Smooth muscle cell of bladder (primary cell): ENCODE measurements at places on chromosomes 6 and 20. TPM values are rescaled to one million over a fixed set of nuclear protein-coding genes. Genes with fewer than 3 reads are reported as not detected.

Gene TNNC2
- total RNA-seq: 1.00 and 1.1 TPM in 2 replicates

Gene CYP21A2
- total RNA-seq: not detected in 2 replicates

Gene LY6G6C
- total RNA-seq: not detected in 2 replicates

Gene ZNF311
- total RNA-seq: 1.9 and 2.1 TPM in 2 replicates

Gene PI16
- total RNA-seq: 0.43 and 4.6 TPM in 2 replicates

Gene PTCHD4
- total RNA-seq: 3.0 and 5.5 TPM in 2 replicates

Gene LCA5
- total RNA-seq: 5.0 and 5.3 TPM in 2 replicates

Gene WRNIP1
- total RNA-seq: 36.1 and 43.2 TPM in 2 replicates

Gene GINS1
- 1.3 and 1.4 TPM in 2 replicates for total RNA-seq

Gene ATP6V1G2
- 4.8 and 5.0 TPM in 2 replicates for total RNA-seq

Gene HUS1B
- 0.71 and 0.83 TPM in 2 replicates for total RNA-seq

Gene PPP1R3D
- total RNA-seq: 5.0 and 6.4 TPM in 2 replicates

Gene PHACTR3
- not detected in 2 replicates for total RNA-seq

Gene RIPOR2
- 1.1 TPM in 2 replicates for total RNA-seq

Gene THBS2
- 423 and 1,330 TPM in 2 replicates for total RNA-seq

Gene SNX5
- total RNA-seq: 83.0 and 86.0 TPM in 2 replicates

Gene TTK
- total RNA-seq: 2.8 and 4.0 TPM in 2 replicates

Gene CRISP2
- total RNA-seq: not detected in 2 replicates

Gene GPR63
- total RNA-seq: 1.0 and 1.4 TPM in 2 replicates
